ENCODE measurements at places on chromosomes 3 and 15.

DNA sequence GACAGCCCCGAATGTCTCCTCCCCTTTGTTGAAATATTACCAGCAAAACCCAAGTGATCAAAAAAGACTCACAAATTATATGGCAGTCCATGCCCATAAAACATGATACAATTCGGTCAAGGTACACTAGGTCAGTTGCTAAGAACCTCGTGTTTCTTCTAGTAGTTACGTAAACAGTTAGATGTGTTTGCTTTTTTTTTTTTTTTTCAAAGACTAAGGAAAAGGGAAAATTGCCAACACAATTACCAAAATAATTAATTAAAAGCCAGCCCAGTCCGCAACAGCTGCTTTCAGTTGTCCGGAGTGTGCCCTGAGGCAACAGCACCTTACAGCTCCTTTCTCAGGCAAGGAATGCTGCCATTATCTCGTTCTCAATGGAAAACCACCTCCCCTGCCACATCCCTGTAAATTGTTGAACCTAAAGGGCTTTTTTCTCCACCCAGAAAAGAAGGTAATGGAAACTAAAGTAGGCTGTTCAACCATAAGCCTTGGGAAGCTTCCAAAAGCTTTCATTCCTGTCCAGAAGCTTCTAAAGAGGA is 129.2 kb upstream of the TSC22D2 start:
- DNase-seq, result no peak

GRCh38 chr15:49692514-49693090 is 71.8 kb downstream of the DTWD1 start:
- DNase-seq, result no peak

GRCh38 chr3:191123231-191123630 is 75.8 kb upstream of the OSTN start:
- DNase-seq, result no peak

- DNase-seq, result no peak
These were observed 1028.6 kb downstream of the OTOL1 start for GRCh38 chr3:162525066-162525742.

GRCh38 chr3:52394751-52395502 is 50.0 kb downstream of the SEMA3G start:
- no peak for DNase-seq

- no peak for DNase-seq
These were observed 214.8 kb upstream of the CTDSPL start for GRCh38 chr3:37646865-37647264.

DNA sequence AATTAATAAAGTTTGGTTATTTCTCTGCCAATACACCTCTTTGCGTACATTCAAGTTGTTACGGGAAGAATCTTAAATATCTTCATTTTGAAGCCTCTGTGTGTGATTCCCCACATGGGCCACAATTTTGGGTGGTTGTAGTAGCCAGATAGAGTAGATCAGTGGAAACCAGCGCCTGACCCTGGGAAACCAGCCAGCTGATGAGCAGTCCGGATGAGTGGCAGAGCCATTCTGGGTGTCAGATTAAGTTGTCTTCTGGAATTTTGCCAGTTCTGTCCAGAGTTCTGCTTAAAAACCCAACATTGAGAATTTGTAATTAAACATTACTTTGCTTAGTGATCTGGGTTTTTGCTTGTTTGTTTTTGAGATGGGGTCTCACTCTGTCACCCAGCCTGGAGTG is 49.7 kb downstream of the MRPS25 start:
- DNase-seq, result peak; percentile 12

DNA sequence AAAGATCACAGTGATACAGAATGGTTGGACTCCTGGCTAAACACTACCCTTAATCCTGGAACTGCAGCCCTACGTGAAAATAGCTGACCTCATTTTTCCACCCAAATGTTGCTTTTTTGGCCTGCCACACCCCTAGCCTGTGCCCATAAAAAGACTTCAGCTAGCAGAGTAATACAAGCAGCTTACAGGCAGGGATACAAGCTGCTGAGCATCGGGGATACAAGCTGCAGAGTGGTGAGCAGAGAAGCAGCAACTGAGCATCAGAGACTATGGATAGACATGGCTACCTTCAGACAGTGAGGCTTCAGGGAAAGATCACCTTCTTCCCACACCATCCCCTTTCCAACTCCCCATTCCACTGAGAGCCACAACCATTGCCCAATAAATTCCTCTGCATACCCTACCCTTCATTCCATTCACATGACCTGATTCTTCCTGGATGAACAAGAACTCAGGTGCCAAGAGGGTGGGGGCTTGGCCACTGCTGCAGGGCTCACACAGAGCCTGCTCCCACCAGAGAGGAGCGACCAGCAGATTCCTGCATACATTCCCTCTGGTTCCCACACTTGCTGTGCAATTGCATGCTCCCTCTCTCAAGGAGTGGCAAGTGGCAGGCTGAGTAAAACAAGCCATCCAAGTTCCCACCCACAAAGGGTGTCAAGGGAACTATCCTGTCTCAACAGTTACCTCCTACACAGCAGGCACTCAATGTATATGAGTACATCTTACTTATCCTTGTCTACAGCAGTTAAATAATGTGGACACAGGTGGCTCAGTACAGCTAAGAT is 217.5 kb downstream of the ALCAM start:
- DNase-seq, result peak; percentile 66

GRCh38 chr3:67517781-67518180 is 136.6 kb downstream of the SUCLG2 start:
- DNase-seq, result no peak

All from PC-3 (cell line).